IMR-90 (cell line): ENCODE measurements at places on chromosomes 1 and 21.

GRCh38 chr1:54229281-54229891, 29.4 kb downstream of the MRPL37 start:
- peak; percentile 72 for DNase-seq
- peak overlapping the region; percentile 49 for H3K27ac ChIP-seq
- H3K36me3 ChIP-seq = peaks cover 15% of the 10 kb centered on the region
- H3K4me1 ChIP-seq = peaks cover 22% of the 10 kb centered on the region
- no peak overlapping the region for H3K4me3 ChIP-seq
- no peaks in the 10 kb centered on the region for H3K27me3 ChIP-seq

- no peaks in the 10 kb centered on the region for H3K36me3 ChIP-seq
- H3K27ac ChIP-seq = no peak overlapping the region
- peaks cover 19% of the 10 kb centered on the region for H3K27me3 ChIP-seq
- H3K4me3 ChIP-seq = no peak overlapping the region
- no peaks in the 10 kb centered on the region for H3K4me1 ChIP-seq
- no peak for DNase-seq
Observed at GRCh38 chr1:160978510-160978927, 23.9 kb upstream of the ITLN2 start.

DNA sequence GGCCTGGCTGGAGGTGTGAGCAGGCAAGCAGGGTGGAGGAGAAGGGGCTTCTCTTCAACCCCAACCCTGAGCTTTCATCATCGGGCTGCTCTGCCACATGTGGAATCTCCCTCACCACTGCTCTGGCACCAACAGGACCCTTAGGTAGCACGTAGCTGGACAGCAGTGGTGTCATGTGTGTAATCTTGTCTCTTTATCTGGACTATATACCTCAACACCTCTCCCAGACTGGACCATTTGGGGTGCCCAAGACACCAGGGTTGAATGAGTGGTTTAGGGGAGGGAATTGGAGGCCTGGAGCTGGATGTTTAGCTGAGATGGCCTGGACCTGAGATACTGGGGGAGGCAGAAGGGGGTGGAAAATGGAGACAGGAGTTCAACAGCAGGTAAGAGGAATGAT, 63.0 kb downstream of the UBE2T start:
- DNase-seq = no peak
- no peak overlapping the region for H3K4me3 ChIP-seq
- H3K4me1 ChIP-seq = peaks cover 33% of the 10 kb centered on the region
- no peak overlapping the region for H3K27ac ChIP-seq

DNA sequence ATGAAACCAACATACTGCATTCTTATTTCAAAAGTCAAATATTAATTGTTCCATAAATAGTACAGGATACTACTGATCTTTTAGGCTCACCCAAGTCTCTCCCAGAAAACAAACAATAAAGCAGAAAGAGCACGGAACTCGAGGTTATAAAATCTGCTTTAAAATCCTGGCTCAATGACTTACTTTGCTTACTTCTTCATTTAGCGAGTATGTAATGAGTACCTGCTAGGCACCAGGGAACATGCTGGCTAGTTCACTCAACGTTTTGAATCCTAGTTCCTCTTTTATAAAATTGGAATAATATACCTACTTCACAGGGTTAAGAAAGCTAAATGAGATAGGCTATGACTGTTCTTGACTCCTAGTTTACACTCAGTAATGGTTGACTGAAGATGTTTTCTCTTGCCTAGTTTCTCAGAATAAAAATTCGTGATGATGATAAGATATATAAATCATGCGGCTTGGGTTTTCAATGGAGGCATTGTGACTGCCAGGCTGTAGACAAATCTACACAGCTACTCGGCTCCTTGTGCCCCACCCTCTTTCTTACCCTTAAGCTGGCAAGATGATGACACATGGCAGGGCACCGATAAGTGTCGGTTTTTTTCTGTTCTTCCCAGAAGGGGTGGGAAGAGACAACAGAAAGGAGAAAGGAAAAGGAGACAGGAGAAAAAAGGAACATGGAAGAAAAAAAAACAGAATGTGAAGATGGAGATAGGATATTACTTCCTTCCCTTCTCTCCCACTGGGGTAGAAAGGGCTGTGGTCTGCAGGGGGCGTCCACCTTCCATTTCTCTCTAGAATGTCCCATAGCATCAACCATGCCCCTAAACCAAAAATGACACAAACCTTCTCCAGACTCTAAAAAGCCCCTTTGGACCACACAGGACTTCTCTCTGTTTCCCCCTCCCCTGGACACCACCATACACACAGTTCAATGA, 507.1 kb downstream of the SMYD3 start:
- no peak overlapping the region for H3K4me3 ChIP-seq
- H3K27ac ChIP-seq = no peak overlapping the region
- H3K27me3 ChIP-seq = no peaks in the 10 kb centered on the region
- H3K36me3 ChIP-seq = no peaks in the 10 kb centered on the region

DNA sequence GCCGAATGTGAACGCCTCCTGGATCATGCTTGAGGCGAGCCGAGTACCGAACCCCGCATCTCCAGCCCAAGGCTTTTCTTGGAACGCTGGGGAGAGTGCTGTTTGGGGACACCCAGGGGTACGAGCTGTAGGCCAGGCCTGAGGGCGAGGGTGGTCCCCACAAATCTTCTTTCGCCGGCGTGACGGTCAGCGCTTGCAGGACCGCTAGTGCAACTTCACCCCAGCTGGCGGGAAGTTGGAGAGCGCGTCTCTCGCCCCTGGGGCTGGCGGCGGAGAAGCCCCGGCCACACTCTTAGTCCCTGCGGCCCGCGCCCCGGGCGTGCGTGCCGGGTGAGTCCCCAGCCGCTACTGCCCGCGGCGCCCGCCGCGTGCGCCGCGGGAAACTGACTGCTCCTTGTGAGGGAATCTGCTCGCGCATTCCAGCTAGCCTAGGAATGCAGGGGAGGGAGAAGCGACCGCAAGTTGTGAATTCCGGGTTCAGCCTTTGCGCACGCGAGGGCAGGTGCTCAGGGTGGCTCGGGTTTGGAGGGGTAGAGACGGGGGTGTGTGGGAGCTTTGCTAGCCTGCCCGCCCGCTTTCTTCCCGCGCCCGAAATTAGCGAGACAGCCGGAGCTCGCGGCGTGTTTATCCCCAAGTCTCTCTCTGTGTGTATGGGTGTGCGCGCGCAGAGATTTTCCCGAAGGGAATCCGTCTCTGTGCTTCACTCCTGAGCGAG, 884 bp downstream of the LHX4 start:
- DNase-seq = peak; percentile 51
- no peaks in the 10 kb centered on the region for H3K36me3 ChIP-seq
- peak overlapping the region; percentile 64 for H3K4me3 ChIP-seq
